ENCODE measurements at places on chromosomes 6 and 20. TPM values are rescaled to one million over a fixed set of nuclear protein-coding genes. Genes with fewer than 3 reads are reported as not detected.

GRCh38 chr6:133880896-133881295, 8.0 kb upstream of the TCF21 start:
- DNase-seq = no peak

The SMIM26 gene
- 61.4 TPM for total RNA-seq

The FOXC1 gene
- not detected for total RNA-seq

The RRBP1 gene
- total RNA-seq = 85.7 TPM

GRCh38 chr6:159163901-159164370, 5.3 kb upstream of the FNDC1 start:
- no peak for DNase-seq

The FBXO9 gene
- total RNA-seq = 72.2 TPM

The TFAP2D gene
- not detected for total RNA-seq

The SPATA25 gene
- 0.30 TPM for total RNA-seq

- DNase-seq = no peak
These were observed 5.6 kb upstream of the APMAP start for GRCh38 chr20:24998121-24998520.

DNA sequence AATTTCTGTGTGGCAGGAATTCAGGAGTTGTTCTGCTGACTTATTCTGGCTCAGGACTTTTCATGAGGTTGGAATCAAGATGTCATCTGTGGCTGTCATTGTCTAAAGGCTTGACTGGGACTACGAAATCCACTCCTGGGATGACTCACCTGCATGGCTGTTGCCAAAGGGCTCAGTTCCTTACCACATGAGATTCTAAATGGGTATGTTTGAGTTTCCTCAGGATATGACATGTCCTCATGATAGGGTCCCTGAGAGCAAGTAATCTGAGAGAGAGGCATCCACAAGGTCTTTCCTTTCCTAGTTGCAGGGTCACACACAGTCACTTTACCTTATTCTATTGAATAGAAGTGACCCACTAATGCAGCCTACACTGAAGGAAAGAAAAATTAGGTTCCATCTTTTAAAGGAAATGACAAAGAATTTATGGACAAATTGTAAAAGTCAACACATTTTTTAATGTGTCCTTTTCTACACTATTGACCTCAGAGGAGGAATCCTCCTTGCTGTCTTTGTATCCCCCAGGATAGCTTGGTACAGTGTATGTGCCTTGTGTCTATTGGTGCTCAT, 1025.0 kb upstream of the GJE1 start:
- DNase-seq = no peak

DNA sequence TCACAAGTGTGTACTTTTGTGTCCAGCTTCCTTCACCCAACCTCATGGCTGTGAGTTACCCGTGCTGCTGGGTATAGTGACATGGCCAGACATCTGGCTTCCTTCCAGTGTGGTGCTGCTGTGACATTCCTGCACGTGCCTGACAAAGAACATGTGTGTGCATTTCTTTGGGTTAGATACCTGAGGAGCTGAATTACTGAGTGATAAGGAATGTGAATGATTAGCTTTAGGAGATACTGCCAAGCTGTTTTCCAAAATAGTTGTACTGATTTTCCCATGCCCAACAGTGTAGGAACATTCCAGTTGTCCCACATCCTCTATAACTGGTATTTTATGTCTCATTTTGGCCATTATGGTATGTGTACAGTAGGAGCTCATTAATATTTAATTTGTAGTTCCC, 132.5 kb downstream of the PREX1 start:
- no peak for DNase-seq

DNA sequence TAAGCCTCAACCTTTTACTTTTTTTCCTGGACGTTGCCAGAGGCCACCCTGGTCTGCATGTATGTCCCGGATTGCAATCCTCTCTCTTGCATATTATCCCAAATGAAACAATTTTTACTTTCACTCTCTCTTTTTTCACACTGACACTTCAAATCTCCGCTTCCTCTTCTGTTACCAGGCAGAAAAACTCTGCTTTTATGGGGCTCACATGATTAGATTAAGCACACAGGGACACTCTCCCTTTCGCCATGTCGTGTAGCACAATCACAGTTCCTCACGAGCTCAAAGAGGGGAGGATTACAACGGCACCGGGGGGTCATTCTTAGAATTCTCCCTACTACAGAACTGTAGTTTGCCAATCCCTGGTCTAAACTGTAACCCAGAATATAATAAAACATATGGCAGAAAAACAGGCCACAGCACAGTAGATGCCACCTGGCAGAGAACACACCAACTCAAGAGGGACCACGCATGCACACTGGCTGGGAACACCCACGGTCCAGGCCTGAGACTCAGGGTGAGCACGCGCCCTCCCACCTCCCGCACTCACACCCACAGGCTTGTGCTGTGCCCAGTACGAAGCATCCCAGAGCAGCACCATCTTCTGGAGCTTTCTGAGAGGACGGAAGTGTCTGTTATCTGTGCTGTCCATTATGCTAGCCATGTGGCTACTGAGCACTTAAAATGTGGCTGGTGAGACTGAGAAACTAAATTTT, 288.7 kb downstream of the KIF16B start:
- DNase-seq = no peak

All from activated CD4-positive, alpha-beta memory T cell treated with anti-CD3 and anti-CD28 coated beads, Interleukin-2, amount 10 ng/mL, durations not matched to agents 7 days and 5 days (primary cell).